ENCODE measurements at places on chromosomes 4 and X.

DNA sequence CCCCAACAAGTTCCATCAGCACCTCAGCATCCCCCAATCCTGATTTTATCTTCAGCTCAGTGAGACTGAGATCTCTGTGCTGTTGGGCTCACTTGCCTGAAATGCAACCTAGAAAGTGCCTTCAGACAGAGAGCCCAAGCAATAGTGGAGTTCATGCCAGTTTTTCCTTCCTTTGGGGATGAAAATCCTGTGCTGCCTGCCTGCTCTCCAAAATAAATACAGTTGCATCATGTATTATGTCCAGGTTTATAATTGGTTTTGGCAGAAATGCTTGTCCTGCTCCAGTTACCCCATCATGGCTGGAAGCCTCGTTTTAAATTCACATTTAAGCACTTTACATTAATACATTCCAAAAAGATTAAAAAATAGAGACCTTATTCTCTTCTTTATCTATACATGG, 1865.5 kb upstream of the TENM3 start:
- no peak for DNase-seq

DNA sequence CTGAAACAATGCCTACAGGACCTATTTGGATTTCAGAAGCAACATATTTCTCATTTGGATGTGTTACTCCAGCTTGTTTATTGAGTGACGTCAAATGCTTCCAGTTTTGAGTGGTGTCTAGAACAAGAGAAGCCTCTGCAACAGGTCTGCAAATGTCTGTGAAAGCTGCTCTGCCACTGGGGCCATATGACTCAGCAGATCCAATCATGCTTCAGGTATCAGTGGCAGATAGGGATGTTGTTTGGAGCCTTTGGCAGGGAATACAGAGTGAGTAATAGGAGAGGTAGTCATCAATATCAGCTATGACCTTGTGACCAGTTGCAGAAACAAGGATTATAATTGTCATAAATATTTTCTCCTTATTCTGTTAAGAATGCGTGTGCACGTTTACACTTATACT, 141.1 kb upstream of the ZXDA start:
- DNase-seq = no peak

DNA sequence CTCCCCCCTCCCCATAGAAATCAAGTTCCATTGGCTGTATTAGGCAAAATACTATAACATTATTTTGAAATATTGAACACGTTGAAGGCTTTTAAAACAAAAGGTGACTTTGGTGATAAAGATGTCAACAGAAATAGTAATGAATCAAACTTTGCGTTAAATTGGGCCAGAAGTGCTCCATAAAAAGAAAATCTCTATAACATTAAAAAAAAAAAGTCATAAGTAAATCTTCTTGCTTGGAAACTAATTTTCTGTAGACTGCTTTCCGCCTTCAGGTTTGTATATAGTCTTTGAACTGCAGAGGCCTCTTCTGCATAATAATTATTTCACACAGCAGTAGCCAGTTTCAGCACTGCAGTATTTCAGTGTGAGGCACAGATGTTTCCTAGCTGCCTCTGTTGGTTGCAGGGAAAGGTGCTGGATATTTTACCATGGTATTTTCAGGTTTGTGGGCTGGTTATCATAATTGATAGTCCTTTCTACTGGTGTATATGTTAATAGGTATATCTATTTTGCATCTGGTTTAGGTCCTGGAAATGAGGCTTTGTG, 158.9 kb downstream of the KDM6A start:
- DNase-seq = no peak

DNA sequence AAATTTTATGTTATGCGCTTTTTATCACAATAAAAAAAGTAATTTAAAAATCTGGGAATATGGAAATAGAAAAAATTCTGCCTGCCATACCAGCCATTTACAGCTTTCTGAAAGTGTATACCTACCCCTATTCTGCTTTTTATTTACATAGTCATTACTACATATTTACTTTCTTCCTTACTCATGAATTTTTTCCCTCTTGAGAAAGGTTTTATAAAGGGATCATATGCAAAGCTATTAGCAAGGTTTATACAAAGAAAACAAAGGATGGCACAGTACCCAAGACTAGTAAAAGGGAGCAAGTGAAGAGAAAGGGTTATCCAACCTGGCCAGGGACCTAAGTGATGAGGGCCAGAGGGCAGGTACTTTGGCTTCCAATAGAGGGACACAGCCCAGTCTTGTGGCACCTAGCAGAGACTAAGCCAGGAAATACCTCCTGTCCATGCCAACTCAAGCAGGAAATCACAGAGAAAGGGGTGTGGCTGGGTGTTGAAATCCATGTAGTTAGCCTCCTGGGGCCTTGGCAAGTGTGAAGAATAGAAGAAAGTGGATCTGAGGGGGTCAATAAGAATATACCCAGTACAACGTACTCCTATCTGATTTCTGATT, 207.3 kb upstream of the VEGFC start:
- no peak for DNase-seq

GRCh38 chr4:174592256-174592984, 70.1 kb upstream of the HPGD start:
- DNase-seq = peak; percentile 26

DNA sequence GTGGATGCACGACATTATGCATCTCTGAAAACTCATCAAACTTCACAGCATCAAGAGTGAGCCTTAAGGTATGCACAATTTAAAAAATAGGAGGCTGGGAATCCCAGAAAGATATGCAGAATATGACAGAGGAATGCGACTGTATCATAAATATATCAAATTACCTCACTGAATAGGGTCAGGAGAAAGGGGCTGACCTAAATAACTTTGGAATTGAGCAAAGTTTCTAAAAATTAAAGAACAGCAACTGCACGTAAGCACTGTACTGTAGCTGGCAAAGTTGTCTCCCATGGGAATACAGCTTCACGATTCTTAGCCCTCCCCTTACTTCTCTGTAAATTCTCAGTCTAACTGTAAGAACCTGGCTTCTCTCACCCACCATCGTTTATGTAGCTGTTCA, 397.4 kb upstream of the ZFP42 start:
- no peak for DNase-seq
